AG08396 (cell line): ENCODE measurements at places on chromosomes 2 and 18.
A peak's percentile ranks its signal among the peaks of the same experiment; 100 is the strongest.

GRCh38 chr2:171327043-171327496 is 106.7 kb downstream of the METTL8 start:
- no peak for DNase-seq

GRCh38 chr2:17894005-17894404 is 15.5 kb downstream of the KCNS3 start:
- DNase-seq = no peak

- no peak for DNase-seq
These were observed 589.0 kb upstream of the ACVR2A start for GRCh38 chr2:147255812-147256211.

DNA sequence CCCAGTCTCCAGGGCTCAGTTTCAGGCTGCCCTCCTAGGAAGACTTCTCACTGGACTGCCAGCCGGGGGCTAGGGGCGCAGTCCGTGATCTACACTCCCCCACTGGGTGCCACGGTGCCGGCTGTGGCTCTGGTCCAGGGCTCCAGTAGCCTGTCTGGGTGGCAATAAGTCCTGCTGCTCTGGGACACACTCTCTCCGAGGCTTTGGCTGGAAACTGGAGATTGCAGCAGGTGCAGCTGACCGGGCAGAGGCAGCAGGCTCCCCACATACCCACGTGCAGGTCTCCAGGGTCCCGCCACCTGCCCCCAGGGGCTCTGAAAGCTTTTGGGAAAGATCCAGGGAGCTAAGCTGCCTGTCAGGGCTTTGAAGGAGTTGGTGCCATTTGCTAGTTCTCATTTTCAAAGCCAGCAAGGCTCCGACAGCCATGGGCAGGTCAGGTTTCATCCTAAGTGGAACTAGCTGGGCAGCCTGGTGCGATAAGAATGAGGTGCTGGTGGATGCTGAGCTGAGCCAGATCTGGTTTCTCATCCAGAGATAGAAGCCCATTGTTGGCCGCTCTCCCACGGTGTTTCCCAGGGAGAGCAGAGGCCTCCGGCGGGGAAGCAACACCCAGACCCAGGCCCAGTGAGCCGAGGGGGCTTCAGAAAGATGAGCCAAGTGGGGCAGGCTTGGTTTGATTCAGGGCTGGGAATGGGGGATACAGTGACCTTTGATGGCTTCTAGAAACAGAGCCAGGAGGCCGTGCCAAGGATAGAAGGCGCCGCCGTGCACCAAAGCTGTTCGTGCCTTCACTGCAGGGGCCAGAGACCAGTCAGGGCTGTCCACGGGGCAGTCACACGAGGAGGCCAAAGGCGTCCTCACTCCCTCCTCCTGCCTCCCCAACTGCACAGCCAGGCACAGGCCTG is 141.7 kb upstream of the GPC1 start:
- DNase-seq = no peak

- no peak for DNase-seq
These were observed 9.1 kb upstream of the LCLAT1 start for GRCh38 chr2:30437809-30438548.

DNA sequence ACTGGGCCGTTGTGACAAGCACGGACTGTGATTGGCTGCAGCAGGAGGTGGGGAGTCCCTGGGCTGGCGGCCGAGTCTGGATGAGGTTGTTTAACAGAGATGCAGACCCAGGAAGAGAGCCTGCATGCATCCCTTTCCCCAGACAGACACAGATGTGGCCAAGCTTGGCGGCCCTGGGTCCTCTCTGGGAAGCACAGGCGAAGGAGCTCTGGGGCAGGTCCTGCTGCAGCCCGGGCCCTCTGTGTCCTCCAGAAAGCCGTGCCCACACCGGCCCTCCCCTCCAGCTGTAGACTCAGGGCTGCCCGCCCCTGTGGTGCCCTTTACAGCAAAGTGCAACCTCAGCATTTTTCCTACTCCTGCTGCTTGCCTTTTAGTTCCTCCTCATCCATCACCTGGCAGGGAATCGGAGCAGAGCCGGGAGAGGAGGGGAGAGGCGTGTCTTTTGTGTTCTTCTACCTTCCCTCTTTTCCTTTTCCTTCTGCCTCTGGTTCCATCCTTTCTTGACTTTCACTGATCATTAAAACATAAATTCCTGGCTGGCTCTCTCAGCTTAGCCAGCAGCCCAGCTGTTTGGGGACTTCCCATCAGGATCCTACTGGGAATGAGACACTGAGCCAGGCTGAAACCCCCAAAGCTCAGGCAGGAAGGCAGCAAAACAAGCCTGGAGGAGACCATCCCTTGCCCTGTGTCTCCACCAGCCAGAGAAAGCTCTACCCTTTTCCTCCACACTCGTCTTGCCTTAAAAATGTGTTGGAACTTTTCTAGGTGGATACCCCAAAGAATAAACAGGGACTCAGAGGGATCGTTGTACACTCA is 75.0 kb downstream of the CTIF start:
- peak; percentile 52 for DNase-seq

DNA sequence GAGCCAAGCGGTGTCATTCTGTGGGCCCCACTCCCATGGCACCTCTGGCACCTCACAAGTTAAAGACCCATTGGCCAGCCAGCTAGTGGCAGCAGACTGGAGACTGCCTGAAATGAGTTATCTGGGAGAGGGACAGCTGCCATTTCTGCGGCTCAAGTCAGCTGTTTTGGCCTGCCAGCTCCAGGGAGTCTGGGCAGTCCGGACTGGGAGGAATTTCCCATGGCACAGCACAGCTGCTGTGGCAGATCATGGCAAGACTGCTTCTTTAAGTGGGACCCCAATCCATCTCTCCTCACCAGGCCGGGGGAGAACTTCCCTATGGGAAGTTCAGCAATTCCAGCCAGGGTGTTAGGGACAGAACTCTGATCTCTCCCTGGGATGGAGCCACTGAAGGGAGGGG is 2187.6 kb upstream of the CELF4 start:
- DNase-seq = no peak

GRCh38 chr2:237472909-237473877 is 13.9 kb upstream of the MLPH start:
- DNase-seq = no peak

- DNase-seq = no peak
These were observed 74.3 kb downstream of the PTGR3 start for GRCh38 chr18:75134611-75134975.

DNA sequence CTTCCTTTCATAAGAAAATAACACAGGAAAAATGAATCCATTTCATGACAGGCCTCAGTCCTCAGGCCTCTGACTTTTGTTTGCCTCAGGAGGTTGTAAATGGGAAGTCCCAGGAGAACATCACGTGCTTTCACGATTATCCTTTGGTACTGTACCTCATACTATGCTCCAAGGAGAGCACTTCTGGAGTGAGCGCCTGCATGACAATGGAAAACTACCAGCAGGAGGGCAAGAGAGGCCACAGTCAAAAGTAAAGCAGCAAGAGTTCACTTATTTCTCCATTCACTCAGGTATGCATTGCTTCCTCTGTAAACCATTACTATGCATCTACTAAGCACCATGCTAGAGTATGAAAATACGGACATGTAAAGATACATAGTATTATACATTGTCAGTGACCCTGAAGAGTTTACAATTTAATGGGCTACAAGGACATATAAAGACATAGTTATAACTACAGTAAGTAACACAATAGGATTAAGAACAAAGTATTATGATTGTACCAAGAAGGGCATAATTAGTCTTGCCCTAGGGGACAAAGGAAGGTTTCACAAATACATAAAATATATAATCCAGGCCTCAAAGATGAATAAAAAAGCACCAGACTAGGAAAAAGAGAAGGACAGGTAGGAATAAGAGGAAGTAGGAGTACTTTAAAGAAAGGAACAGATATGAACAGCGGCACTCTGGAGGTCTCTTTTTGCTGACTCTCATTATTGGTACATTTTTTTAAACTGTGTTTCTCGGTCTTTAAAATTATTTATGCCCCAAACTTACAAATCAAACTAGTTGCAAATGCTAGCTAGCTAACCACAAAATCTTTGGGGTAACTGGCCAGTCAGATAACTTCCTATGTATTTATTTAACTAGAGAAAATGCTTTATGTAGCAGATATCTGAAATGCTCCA is 806.7 kb downstream of the NRXN1 start:
- DNase-seq = no peak

GRCh38 chr2:29782549-29783458 is 138.6 kb downstream of the ALK start:
- DNase-seq = no peak

- no peak for DNase-seq
These were observed 37.4 kb downstream of the NCKAP1 start for GRCh38 chr2:183000846-183001245.

DNA sequence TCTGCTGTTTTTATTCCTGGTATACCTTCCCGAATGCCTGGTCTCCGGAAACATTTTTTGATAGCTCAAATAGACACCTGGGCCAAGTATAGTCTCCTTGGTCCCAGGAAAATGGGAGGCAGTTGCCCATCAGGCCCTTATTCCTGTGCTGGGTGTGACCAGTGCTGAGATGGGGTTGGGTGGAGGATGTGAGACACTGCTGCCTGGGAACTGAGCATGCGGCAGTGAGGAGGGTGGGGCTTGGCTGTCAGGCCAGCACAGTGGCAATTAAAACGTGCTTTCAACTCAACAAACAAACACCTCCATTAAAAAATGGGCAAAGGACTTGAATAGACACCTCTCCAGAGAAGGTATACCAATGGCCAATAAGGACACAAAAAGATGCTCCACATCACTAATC is 12.5 kb downstream of the KLHL29 start:
- no peak for DNase-seq
